Mesenchymal stem cell (in vitro differentiated cells and primary cell): ENCODE measurements at places on chromosomes 13 and 19.

- peaks cover 8% of the 10 kb centered on the region for H3K4me1 ChIP-seq
- DNase-seq = peak; percentile 45
- peaks cover 45% of the 10 kb centered on the region for H3K36me3 ChIP-seq
Measured at GRCh38 chr13:111280681-111281585, 39.5 kb upstream of the TEX29 start.

- no peaks in the 10 kb centered on the region for H3K27me3 ChIP-seq
- DNase-seq = peak; percentile 70
- H3K36me3 ChIP-seq = peaks cover 2% of the 10 kb centered on the region
- H3K4me1 ChIP-seq = peaks cover 2% of the 10 kb centered on the region
- no peak overlapping the region for H3K27ac ChIP-seq
- peak overlapping the region; percentile 17 for H3K4me3 ChIP-seq
Measured at GRCh38 chr13:20495087-20496023, 30.3 kb downstream of the CRYL1 start.

DNA sequence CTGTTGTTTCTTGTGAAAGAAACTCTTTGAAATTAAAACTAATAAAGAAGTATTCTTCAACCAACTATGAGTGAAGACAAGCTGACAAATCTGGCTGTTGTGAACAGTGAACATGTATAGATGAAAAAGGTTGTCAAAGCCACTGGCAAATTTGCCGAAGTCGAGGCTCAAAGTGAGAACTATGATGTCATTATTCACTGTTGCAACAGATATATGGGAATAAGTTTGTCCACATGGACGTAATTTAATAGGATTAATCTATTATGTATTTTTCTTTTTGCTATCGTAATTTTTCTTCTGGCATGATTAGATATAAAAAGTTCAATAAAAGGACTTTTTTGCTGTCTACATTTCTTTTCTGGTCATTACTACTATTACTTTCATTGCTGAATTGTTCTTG, 223.2 kb upstream of the ZNF507 start:
- no peak overlapping the region for H3K27ac ChIP-seq
- no peaks in the 10 kb centered on the region for H3K27me3 ChIP-seq
- no peaks in the 10 kb centered on the region for H3K36me3 ChIP-seq
- H3K4me3 ChIP-seq = no peak overlapping the region
- DNase-seq = no peak

GRCh38 chr19:17328517-17329365, 5.9 kb downstream of the ANO8 start:
- H3K27me3 ChIP-seq = no peaks in the 10 kb centered on the region
- no peak for DNase-seq
- no peak overlapping the region for H3K27ac ChIP-seq
- H3K4me1 ChIP-seq = peaks cover 43% of the 10 kb centered on the region
- H3K36me3 ChIP-seq = peaks cover 23% of the 10 kb centered on the region

GRCh38 chr13:111570911-111571310, 250.5 kb downstream of the TEX29 start:
- H3K4me1 ChIP-seq = no peaks in the 10 kb centered on the region
- DNase-seq = no peak
- H3K27ac ChIP-seq = no peak overlapping the region
- no peaks in the 10 kb centered on the region for H3K36me3 ChIP-seq
- H3K27me3 ChIP-seq = no peaks in the 10 kb centered on the region
- H3K4me3 ChIP-seq = no peak overlapping the region

GRCh38 chr19:53866865-53867224, 838 bp upstream of the MYADM start:
- peak overlapping the region; percentile 50 for H3K4me3 ChIP-seq
- no peaks in the 10 kb centered on the region for H3K27me3 ChIP-seq
- peaks cover 20% of the 10 kb centered on the region for H3K4me1 ChIP-seq
- H3K36me3 ChIP-seq = peaks cover 4% of the 10 kb centered on the region

DNA sequence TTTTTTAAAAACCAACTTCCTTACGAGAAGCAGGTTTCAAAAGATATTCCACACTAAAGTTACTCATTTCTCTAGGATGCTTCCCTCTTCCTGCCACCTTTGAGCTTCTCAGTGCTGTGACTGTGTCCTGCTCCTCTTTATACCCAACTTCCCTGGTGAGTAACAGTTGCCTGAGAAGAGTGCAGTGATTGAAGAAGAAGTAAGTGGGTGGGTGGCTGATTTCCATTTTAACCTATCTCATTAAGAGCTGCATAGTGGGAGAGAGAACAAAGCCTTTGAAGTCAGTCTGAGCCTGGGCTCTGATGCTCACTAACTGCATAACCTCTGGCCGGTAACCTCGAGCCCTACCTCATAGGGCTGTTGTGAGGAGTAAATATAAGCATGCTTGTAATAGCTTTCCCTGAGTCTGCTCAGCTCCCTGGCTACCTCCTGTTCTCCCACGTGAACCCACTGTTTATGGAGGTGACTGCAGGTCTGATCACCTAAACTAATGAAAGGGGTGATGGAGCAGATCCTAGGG, 977.3 kb downstream of the UQCRFS1 start:
- H3K36me3 ChIP-seq = no peaks in the 10 kb centered on the region
- no peak for DNase-seq
- no peak overlapping the region for H3K27ac ChIP-seq
- peaks cover 2% of the 10 kb centered on the region for H3K4me1 ChIP-seq
- H3K27me3 ChIP-seq = peaks cover 75% of the 10 kb centered on the region

GRCh38 chr19:28920269-28921066, 292.5 kb downstream of the UQCRFS1 start:
- H3K36me3 ChIP-seq = no peaks in the 10 kb centered on the region

GRCh38 chr19:9854282-9854846, 19.2 kb downstream of the PIN1 start:
- H3K27ac ChIP-seq = no peak overlapping the region
- H3K27me3 ChIP-seq = no peaks in the 10 kb centered on the region
- peaks cover 4% of the 10 kb centered on the region for H3K4me1 ChIP-seq
- no peak for DNase-seq
- H3K4me3 ChIP-seq = no peak overlapping the region

- H3K27ac ChIP-seq = peak overlapping the region; percentile 75
- H3K27me3 ChIP-seq = no peaks in the 10 kb centered on the region
- DNase-seq = peak; percentile 91
- no peaks in the 10 kb centered on the region for H3K36me3 ChIP-seq
- peak overlapping the region; percentile 83 for H3K4me3 ChIP-seq
- peaks cover 22% of the 10 kb centered on the region for H3K4me1 ChIP-seq
Measured at GRCh38 chr19:40465025-40465556, 454 bp downstream of the BLVRB start.
